H7 (cell line): ENCODE measurements at places on chromosomes 5 and 9.

GRCh38 chr9:108951578-108951977 lies 17.4 kb downstream of the ABITRAM start:
- DNase-seq = no peak

DNA sequence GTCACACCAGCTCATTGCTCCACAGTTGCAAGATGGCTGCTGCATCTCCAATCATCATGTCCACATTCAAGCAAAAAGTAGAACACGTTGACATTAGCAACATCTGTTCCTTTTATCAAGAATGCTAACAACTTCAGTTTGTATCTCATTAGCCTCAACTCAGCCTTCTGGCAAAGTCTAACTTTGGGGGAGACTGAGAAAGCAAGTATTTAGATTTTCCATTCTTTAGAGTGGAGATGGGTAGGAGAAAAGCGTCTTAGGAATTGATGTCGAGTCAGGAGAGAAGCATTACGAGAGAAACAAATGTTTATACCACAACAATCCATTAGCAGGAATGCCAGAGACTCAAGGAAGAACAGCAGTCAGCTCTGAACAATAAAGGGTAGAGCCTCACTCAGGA lies 446.3 kb downstream of the ENC1 start:
- no peak for DNase-seq

- DNase-seq = no peak
Observed at GRCh38 chr9:21554813-21555212, 72.7 kb upstream of the IFNE start.

- DNase-seq = no peak
Observed at GRCh38 chr5:81972492-81972783, 615 bp downstream of the ATG10 start.

DNA sequence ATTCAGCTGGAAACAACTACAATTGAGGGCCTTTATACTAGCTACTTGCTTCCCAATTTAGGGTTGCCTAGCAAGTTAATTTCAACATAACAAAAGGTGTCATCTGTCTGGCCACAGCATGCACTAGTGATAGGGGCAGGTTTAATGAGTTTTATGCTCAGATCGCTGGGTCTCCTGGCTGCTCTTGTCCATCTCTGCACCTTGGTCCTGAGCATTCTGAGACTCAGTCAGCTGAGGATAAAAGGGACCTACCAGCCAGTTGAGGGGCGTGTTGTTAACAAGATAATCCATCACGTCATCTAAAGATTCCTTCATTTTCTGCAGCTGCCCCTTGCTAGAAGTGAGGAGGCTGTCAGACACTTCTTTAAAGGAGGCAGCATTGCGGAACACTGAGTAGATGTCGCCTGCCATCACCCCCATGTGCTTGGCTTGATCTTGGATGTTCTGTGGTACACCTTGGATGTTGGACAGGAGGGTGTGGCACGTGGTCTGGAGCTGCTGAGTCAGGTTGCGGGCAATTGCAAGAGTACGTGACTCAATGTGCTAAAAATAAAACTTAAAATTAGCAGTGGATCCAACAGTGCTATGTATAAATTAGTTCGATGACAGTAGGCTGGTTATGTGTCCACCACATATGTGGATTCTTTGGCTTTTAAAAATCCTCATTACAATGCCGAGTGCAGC lies 11.0 kb downstream of the PLIN2 start:
- DNase-seq = no peak

GRCh38 chr5:141598391-141599345 lies 20.1 kb downstream of the DIAPH1 start:
- DNase-seq = no peak

DNA sequence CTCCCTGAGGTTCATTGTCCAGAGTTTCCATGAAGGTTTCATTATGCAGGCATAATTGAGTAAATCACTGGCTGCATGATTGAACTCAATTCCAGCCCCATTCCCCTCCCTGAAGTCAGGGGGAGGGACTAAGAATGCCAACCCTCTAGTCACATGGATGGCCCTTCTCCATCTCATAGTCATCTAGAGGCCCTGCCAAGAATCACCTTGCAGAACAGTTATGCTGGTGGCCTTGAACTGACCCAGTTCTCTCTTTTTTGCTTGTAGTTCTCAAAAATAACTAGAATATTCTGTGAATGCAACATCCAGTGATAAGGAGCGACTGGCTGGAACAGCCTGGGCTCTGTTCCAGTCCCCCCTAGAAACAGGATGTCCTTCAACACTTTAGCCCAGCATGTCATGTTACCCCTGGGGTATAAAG lies 31.7 kb downstream of the SLC35A4 start:
- DNase-seq = no peak
